Lung (tissue), 17 donors: ENCODE measurements at places on chromosomes 4 and X. TPM values are rescaled to one million over a fixed set of nuclear protein-coding genes. Genes with fewer than 3 reads are reported as not detected.

Gene HEPH
- total RNA-seq: 9.5 TPM

Gene TMSB15C
- 0.86 TPM for total RNA-seq

Gene NUP62CL
- total RNA-seq: 13.6 TPM

Gene ALB
- total RNA-seq: 32.8 TPM

Gene PCDH11X
- 1.00 TPM for total RNA-seq
